ENCODE measurements at places on chromosomes 6 and 20. TPM values are rescaled to one million over a fixed set of nuclear protein-coding genes. Genes with fewer than 3 reads are reported as not detected.

Gene SOX18
- 1.2 TPM for total RNA-seq

Gene CCDC170
- 0.84 TPM for total RNA-seq

Gene TLDC2
- 0.26 TPM for total RNA-seq

Gene FAM83D
- total RNA-seq = 4.6 TPM

Gene SDHAF4
- total RNA-seq = 7.7 TPM

Gene REM1
- not detected for total RNA-seq

- DNase-seq = no peak
Observed at GRCh38 chr6:122996794-122997505, 915 bp downstream of the CLVS2 start.

DNA sequence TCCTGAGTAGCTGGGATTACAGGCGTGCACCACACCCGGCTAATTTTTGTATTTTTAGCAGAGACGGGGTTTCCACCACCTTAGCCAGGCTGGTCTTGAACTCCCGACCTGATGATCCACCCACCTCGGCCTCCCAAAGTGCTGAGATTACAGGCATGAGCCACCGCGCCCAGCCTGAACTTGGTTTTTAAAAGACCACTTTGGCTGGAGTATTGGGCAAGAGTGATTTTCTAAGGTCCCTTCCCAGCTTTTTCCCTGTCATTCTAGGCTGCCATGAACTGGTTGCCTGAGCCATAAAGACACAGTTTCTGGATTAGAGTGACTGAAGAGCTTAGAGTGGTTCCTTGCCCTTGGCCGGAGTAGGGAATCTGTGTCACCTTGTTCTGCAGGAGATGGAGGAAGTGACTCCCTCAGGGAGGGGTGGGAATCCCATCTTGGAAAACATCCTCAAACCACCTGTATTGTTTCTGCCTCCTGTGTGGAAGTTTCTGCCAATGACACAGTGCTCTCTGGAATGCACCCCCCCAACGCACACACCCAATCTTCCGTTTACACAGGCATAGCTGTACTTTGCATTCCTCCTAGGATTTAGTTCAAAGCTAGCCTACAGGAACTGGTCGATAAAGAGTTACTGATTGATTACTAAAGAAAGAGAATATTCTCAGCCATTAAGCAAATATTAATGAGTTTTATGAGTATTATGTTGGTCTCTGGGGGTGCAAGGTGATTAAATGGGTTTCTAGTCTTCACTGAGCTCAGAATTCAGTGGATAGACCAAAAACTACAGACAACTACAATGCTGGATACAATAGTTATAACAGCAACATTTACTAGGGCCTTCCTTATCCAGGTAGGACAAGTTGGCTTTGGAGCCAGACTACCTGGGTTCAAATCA lies 18.2 kb downstream of the BCL2L1 start:
- DNase-seq = no peak

DNA sequence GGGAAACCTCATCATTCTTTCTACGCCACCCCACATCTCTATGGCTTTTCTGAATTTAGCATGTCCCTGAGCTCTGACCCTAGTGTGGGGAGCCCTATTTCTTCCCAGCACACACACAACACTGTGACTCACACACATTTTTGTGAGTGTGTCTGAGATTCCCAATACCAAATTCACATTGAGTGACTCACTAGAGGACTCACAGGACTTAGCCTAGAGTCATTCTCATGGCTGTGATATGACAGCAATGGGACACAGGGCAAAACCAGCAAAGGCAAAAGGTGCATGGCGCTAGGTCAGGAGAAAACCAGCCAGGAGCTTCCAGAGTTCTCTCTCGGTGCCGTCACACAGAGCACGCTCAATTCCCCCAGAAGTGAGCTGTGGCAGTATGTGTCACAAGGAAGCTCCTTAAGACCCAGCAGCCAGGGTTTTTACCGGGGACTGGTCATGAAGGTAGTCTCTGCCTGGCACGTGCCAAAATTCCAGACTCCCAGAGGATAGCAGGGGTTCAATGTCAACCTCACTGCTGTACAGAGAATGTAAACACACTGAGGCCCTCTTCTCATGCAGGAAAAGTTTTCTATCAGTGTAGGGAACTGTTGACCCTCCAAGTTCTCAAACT lies 6.2 kb downstream of the CSTL1 start:
- peak; percentile 75 for DNase-seq

DNA sequence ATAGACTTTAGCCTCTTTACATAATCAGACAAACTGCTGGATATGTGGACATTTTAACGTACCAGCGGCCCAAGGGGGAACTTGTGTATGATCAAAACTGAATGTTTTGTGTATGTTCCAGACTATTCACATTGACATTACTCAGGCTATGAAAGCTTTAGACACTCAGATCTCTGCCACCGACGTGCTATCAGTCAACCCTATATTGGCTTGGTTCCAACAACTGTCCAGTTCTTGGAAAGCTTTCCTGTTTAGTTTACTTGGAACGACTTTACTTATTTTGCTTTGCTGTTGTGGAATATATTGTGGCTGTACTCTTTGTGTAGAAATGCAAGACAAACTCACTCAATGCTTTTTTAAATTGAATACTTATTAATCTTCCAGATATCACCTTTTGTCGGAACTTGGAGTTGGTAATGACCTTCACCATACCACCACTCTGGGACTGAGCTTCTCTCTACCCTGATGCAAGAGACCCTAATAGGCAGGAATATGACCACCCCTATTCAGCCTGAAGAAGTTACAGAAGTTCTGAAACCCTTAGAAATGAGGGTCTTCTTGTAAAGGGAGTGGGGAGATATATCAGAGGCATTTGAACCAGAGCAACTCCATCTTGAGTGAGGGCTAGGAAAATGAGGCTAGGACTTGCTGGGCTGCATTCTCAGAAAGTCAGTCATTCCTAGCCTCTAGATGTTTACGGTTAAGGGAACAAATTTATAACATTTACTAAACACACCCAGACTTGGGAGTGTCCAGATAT lies 49.0 kb upstream of the PAX1 start:
- no peak for DNase-seq

DNA sequence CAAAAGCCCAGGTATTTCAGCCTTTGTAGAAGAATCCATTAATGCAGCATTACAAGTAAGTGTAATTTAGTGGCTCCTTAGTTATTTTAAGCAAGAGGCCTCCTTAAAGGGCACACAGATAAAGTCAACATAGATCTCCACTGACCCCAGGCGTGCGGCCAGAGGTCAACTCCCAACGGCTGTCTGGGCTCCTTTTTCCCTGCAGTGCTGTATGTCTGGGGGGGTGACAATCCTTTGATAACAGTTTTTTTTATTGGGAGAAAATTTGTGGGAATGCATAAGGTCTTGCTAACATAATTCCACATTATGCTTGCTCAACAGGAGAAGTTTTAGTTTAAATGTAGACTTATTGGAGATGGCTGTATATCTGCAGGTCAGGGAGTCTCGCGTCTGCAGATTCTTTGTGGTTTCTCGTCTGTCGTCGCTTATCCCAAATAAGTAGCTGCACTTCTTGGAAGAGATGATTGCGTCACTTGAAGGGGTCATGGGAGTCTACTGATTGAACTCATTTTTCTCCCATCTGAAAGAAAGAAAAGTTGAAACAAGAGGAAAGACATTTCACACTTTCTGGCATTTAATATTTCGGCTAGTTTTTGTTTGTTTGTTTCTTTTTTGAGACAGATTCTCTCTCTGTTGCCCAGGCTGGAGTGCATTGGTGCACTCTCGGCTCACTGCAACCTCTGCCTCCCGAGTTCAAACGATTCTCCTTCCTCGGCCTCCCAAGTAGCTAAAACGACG lies 151.7 kb upstream of the AKAP12 start:
- DNase-seq = no peak

- DNase-seq = no peak
Observed at GRCh38 chr20:24163506-24163905, 174.9 kb upstream of the GGTLC1 start.

DNA sequence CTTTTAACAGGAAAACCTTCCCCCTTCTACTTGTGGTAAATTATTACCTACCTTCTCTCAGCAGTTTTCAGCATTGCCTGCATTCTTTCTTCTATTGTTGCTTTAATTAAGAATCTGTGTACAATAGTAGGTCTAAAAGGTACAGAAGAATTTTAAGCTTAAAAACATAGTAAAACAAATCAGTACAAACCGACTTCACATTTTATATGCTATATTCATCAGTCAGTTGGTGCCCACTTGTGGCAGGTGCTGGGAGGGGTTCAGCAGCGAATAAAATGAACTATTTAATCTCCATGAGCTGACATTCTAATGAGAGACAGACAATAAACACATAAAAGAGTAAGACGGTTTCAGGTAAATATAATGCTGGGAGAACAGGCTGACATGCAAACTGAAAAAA lies 73.4 kb upstream of the FBXO30 start:
- no peak for DNase-seq

GRCh38 chr6:105170059-105170458 lies 9.8 kb downstream of the POPDC3 start:
- no peak for DNase-seq

DNA sequence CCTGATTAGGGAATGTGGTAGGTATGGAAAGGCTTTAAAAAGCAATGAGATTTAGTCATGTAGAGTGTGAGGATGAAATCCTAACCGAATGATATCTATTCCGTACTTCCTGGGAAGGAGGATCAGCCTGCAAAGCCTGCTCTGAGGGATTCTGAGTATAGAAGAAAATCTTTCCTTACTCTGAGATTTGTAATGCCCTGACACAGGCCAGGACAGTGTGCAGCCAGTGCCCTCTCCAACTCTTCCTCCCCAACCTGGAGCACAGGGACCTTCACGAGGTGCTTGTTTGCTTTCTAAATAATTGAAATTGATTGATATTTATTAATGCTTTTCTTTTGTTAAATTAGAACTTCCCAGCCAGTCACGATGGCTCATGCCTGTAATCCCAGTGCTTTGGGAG lies 131.6 kb downstream of the ADGRG6 start:
- DNase-seq = no peak

DNA sequence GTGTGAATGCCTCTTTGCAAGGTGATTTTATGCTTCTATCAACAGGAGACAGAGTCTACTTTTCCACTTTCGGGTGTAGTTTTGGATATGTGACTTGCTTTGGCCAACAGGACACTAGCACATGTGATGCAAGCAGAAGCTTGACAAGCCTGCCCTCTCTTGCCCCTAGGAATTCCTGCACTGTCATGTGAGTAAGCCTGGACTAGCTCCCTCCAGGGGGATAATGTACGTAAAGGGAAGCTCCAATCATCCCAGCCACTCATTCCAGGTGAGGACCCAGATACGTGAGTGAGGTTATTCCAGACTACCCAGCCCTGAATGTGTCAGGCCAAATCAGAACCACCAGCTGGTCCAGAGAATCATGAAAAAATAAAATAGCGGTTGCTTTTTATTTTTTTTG lies 33.3 kb downstream of the BEND3 start:
- DNase-seq = no peak

DNA sequence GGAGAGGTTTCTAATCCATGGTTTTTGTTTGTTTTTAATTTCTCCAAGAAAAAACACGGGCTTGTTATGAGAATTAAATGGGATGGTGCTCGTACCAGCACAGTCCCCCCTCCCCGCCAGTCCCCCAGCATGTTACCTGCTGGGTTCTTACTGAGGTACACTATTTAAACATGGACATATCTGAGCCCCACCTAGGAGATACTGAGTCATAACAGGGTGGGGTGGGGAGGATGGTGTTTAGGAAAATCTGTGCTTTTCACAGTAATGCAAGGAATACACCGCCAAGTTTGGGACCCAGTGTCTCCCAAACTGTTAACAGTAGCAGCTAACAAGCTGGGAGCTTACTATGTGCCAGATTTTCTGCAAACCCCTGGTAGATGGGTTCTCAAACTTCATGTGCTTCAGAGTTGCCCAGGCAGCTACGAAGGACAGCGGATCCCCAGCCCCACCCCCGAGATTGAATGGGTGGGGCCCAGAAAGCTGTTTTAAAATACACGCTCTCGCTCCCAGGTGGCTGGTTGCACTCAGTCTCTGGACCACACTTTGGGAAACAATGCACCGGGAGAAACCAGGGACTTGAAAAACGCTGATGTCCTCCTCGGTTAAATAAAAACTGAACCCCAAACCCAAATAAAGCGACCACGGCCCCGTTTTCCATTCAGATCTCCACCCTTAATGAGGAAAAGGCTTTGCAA lies 995 bp downstream of the ZFP64 start:
- no peak for DNase-seq

DNA sequence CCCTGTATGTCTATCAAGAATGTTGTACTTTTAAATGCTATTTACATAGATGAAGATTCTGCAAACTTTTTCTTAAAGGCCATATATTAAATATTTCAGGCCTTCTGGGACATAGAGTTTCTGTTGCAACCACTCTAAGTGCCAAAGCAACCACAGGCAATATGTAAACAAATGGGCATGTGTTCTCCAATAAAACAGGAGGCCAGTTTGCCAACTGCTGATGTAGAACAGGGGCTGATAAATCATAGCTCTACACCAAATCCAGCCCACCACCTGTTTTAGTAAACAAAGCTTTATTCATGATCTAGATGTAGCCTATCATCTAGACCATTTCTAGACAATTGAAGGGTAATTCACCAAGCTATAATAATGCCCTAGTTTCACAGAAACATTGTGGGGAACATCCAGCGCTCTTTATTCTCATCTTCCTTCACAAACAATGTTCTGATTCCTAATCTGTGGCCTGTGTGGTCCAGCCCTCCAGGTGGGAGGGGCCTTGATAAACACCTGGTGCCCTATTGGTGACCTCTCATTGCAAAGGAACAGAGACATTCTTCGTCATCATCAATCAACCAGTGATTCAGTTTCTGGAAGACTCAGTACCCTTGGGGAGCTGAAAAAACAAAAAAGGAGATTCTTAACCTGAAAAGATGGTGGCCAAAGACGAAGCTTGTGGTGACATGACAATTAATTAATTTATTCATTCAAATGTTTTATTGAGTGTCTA lies 80.2 kb downstream of the PREP start:
- DNase-seq = no peak

DNA sequence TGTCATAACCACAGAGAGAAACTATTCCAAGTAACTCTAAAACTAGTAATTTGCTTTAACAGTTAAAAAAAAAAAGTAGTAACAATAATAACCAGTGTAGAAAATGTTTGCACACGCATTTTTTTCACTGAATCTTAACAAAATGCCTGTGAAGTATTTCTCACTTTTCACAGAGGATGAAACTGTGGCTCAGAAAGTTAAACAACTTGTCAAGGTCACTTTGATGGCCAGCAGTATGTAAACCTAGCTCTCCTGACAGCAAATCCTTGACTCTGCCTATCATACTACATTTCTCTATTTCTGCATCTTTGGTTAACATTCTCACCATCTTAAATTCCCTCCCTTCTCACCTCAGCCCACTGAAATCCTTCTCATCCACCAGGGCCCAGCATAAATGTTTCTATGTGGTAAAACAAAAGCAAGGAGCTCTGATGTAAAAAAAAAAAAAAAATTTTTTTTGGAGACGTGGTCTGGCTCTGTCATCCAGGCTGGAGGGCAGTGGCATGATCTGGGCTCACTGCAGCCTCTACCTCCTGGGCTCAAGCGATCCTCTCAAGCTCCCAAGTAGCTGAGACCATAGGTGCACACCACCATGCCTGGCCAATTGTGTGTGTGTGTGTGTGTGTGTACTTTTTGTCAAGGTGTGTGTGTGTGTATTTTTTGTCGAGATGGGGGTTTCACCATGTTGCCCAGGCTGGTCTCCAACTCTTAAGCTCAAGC lies 26.1 kb upstream of the ZC3H12D start:
- DNase-seq = no peak

GRCh38 chr6:47179286-47179685 lies 130.4 kb downstream of the TNFRSF21 start:
- no peak for DNase-seq
